ENCODE measurements at places on chromosomes 7 and 10. TPM values are rescaled to one million over a fixed set of nuclear protein-coding genes. Genes with fewer than 3 reads are reported as not detected.

- no peak for DNase-seq
- no peaks in the 10 kb centered on the region for H3K36me3 ChIP-seq
- H3K4me1 ChIP-seq = no peaks in the 10 kb centered on the region
- no peak overlapping the region for H3K27ac ChIP-seq
- H3K27me3 ChIP-seq = no peaks in the 10 kb centered on the region
- no peak overlapping the region for H3K4me3 ChIP-seq
These were observed 560 bp downstream of the CPA4 start for GRCh38 chr7:130293521-130293920.

Gene SDK1
- total RNA-seq = 0.05 TPM

Gene COBL
- not detected for total RNA-seq

Gene ZNF800
- 37.2 TPM for total RNA-seq

DNA sequence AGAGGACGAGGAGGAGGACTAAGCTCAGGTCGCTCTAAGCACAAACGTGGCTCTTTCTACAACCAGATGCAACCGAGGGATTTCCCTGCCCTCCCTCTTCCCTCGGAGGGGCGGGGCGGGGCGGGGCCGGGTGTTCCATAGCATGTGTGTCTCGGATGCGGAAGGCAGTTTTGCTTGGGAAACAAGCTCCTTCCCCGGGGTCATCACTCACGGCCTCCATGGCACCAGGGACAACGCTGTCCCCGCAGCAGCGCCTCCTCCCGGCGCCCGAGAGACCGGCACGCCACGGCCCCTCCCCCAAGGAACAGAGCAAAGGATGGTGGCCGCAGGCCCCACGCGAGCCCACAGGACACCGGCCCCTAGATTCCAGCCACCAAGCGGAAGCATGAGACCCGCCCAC, 110.5 kb downstream of the PAXIP1 start:
- H3K36me3 ChIP-seq = no peaks in the 10 kb centered on the region
- no peaks in the 10 kb centered on the region for H3K27me3 ChIP-seq
- H3K4me1 ChIP-seq = no peaks in the 10 kb centered on the region
- DNase-seq = no peak
- no peak overlapping the region for H3K4me3 ChIP-seq

DNA sequence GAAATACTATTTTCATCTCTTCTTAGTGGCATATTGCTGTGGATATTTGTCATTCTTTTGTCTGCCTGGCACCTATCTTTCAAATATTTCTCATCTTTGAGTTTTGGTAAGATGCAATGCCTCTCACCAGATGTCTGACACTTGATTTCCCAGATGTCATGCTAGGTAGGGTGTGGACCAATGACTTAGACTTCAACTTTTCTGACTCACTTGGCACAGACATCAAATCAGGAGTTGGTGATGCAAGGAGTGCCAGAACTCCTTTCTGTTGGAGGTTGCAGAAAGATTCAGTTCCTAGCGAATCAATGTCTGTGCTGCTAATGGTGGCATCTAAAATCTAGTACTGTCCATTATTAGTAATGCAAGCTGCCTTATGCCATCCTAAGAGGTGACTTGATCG, 216.9 kb upstream of the FERD3L start:
- no peak overlapping the region for H3K27ac ChIP-seq
- no peaks in the 10 kb centered on the region for H3K4me1 ChIP-seq
- H3K27me3 ChIP-seq = no peaks in the 10 kb centered on the region
- no peak for DNase-seq
- H3K36me3 ChIP-seq = no peaks in the 10 kb centered on the region

Gene PNLIPRP1
- total RNA-seq = not detected

DNA sequence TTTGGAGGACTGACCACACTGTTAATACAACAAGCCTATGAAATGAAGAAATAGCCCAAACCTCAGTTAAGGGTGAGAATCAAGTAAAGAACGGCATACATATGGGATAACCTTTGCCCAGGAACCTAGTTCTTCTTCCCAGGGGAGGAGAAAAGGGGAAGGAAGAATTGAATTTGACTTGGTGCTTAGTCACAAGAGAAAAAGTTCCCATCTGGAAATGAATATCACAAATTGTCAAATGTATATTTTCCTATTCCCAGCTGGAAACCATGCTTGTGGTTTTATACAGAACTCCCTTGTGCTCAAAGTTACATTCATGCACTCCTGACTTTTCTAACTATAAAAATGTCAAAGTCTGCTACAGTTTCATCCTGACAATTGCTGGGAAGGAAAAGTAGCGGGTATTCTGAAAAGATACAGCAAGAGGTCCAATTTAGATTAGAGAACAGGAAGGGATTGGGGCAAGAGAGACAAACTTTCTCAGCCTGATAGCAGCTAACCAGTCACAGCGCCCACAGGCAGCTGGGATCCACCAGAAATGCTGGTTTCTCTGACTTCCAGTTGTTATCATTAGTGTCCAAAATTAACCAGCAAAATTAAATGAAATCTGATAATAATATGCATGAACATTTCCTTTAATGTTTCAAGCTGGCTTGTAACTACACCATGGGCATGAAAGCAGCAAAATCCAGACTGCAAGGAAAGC, 18.6 kb upstream of the GSAP start:
- H3K4me3 ChIP-seq = no peak overlapping the region
- no peak for DNase-seq
- peaks cover 6% of the 10 kb centered on the region for H3K4me1 ChIP-seq
- H3K27me3 ChIP-seq = peaks cover 2% of the 10 kb centered on the region
- H3K36me3 ChIP-seq = no peaks in the 10 kb centered on the region

DNA sequence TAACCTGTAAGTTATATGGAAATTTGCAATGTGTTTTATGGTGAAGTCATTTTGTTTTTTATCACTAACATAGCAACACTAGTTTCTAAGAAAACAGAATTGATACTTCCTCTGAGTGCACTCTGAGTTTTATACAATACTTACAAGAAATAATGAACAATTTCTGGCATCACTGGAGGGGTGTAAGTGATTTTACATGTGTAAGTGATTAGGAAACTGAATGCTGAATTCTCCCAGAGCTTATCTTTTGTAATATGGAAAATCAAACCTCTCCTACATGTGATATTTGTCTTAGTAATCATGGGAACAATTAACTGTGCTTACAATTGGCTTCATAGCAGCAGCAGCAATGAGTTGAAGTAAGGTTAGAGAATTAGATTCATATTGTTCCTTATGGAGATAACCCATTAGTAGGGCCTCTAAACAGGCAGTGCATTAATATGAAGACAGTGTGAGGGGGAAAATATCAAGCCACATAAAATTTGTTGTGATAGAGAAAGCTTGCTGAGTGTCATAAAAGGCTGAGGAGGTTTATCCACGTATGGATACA, 37.4 kb downstream of the SEMA3C start:
- no peaks in the 10 kb centered on the region for H3K27me3 ChIP-seq
- no peak overlapping the region for H3K27ac ChIP-seq
- H3K4me3 ChIP-seq = no peak overlapping the region
- H3K4me1 ChIP-seq = no peaks in the 10 kb centered on the region

DNA sequence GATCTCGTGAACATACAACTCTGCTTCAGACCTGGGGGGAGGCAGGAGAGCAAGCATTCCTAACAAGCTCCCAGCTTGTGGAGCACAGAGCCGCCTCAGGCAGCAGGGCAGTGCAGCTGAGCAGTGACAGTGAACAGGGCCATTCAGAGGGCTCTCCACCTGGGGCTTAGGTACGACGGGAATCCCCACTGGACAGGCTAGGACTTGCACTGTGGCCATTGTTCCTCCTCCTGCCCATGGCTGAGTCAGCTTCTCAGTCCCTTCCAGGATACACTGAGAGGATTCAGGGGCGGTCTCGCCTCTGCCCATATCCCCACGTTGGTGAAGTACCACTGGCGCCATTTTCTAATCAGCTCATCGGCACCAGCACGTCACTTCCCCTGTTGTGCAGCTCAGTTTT, 71.1 kb downstream of the FIGNL1 start:
- H3K27ac ChIP-seq = no peak overlapping the region
- no peak for DNase-seq
- no peak overlapping the region for H3K4me3 ChIP-seq
- peaks cover 72% of the 10 kb centered on the region for H3K4me1 ChIP-seq
- H3K36me3 ChIP-seq = peaks cover 98% of the 10 kb centered on the region
- no peaks in the 10 kb centered on the region for H3K27me3 ChIP-seq

All from activated CD4-positive, alpha-beta memory T cell treated with anti-CD3 and anti-CD28 coated beads, Interleukin-2, amount 10 ng/mL, durations not matched to agents 7 days and 5 days (primary cell).